ENCODE measurements at places on chromosomes 13 and 19.

GRCh38 chr13:53241891-53242348 is 213.3 kb downstream of the OLFM4 start:
- DNase-seq, result no peak

DNA sequence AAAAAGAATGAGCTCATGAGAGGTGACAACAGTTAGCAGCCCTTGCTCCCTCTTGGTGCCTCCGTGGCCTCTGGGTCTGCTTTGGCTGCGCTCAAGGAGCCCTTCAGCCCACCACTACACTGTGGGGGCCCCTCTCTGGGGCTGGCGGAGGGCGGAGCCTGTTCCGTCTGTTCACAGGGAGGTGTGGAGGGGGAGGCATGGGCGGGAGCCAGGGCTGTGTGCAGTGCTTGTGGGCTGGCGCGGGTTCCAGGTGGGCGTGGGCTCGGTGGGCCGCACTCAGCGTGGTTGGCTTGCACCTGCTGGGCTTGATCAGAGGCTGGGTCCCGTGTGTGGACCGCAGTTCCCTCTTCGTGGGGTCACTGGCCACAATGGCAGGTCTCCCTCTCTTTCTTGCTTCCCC is 953.4 kb upstream of the PRR20A start:
- no peak for DNase-seq

GRCh38 chr19:30637926-30638325 is 265.7 kb downstream of the ZNF536 start:
- no peak for DNase-seq

DNA sequence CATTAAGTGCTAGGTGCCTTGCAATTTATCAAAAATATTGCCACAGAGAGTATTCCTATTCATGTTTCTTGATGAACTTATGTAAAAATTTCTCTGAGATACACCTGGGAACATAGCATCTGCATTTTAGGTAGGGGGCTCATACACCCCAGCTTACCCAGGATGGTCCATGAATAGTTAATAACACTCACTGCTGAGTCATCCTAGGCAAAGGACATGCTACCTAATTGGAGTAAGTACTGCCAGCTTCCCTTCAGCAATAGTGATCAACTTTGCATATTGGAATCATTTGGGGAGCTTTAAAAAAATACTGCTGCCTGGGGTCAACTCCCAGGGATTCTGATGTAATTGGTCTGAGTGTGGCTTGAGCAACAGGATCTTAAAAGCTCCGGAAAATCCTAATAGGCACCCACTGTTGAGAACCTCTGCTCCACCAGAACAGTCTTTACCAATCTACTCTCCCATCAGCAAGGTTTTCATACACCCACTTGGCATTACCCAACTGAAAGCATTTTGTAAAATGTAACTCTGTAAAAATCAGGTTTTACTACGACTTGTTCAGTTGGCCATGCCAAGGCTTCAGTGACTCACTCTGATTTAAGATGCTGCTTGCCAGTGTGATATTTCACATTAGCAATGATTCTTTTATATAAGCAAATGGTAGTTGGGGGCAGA is 67.2 kb upstream of the FNDC3A start:
- peak; percentile 81 for DNase-seq

GRCh38 chr13:79442221-79442620 is 36.2 kb upstream of the RBM26 start:
- DNase-seq, result no peak

GRCh38 chr13:75740031-75740430 is 103.9 kb downstream of the LMO7 start:
- DNase-seq, result peak; percentile 46

DNA sequence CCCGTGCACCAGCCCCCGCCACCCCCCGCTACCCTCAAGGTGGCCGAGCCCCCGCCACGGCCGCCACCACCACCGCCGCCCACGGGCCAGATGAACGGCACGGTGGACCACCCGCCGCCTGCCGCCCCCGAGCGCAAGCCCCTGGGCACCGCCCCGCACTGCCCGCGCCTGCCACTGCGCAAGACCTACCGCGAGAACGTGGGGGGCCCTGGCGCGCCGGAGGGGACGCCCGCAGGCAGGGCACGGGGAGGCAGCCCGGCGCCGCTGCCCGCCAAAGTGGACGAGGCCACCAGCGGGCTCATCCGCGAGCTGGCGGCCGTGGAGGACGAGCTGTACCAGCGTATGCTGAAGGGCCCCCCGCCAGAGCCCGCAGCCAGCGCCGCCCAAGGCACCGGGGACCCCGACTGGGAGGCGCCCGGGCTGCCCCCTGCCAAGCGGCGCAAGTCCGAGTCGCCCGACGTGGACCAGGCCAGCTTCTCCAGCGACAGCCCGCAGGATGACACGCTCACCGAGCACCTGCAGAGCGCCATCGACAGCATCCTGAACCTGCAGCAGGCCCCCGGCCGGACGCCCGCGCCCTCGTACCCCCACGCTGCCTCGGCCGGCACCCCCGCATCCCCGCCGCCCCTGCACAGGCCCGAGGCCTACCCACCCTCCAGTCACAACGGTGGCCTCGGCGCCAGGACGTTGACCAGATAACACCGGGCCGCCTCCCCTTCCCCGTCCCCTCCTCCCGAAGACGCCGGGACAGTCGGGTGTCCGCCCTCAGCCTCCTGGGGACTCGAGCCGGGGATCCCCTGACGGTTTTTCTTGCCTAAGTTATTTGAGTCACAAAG is 11.3 kb upstream of the EHD2 start:
- no peak for DNase-seq

DNA sequence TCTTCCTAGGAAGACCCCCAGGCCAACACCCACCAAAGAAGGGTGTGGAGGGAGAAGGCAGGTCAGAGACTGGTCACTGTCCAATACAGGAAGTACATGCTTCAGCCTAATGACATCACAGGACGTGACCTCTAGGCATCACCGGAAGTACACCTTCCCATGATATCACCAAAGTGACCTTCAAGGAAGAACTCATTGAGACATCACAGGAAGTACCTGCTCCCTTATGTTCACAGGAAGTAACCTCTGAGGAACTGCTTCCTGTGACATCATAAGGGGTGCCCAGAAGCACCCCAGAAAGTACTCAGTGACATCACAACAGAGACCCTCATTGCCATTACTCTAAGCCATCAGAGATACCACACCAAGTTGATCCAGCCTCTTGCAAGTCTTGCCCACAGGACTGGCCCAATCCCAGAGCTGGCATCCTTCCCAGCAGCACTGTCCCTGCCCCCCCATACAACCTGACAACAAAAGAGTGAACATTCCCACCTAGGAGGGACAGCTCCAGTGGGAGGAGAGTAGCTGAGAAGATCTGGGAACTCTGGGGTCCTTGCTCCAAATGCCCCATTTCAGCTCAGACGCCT is 24.2 kb upstream of the NANOS2 start:
- DNase-seq, result no peak

DNA sequence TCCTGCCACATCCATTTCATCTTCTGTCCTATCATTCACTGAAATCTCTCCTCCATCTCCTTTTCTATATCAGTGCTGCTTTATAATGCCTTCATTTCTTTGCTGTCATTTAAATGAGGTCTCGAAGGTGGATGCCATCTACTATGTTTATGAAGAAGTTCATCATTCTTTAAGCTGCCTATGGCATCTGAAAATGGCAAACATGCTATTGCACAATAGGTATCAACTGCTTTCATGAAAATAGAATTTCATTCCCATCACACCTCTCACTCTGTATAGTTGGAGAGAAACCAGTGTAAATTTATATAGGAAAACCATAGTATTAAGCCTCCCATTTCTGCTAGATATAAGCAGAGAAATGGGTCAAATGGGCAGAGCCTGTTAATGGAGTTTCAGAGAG is 100.2 kb downstream of the FGF9 start:
- DNase-seq, result no peak

DNA sequence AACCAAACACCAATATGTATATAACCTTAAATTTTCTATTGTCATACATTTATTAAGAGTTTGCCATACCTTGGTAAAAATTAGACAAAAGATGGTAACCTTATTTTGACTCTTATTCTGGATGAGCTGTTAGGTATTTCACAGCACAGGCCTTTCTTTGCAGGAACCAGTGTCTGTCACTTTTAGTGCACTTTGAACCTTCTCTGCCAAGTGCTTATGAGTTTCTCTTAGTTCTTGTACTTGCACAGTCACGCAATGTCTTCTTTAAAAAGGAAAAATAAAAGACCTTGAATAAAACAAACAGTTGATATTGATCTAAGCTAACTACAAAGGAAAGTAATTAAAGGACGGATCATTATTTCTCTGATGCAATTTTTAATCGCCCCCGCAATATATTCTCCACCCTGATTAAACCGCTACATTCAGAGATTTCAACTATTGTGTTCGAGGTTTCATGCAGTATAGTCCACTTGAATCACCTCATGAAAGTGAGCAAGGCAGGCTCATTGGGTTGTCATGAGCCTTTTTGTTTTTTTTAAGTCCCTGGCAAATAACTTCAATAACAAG is 534.5 kb downstream of the KLF5 start:
- no peak for DNase-seq

GRCh38 chr19:47881757-47882156 is 4.4 kb downstream of the SULT2A1 start:
- DNase-seq, result no peak

GRCh38 chr13:93499991-93500390 is 273.4 kb downstream of the GPC6 start:
- DNase-seq, result no peak

DNA sequence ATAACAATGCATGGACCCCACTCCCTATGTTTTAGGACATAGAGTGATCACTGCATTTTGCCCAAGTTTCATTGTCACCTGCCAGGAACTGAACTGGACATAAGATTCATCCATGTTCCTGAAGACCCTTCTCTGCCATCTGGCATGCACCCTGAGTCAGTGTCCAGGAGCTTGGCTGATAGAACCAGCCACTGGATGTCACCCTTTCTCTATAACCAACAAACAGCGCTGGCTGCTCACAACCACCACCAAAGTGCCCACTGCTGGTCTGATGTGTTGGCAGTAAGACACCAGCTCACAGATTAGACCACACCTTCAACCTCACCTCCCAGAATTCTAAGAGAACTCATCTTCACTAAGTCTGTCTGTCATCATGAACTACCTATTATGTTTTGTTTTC is 333.4 kb downstream of the ITGBL1 start:
- peak; percentile 36 for DNase-seq

GRCh38 chr13:114059946-114060860 is 72.2 kb downstream of the RASA3 start:
- DNase-seq, result peak; percentile 62

- no peak for DNase-seq
Observed at GRCh38 chr13:36212789-36213188, 1.6 kb downstream of the SOHLH2 start.

GRCh38 chr19:10726268-10726667 is 8.4 kb downstream of the DNM2 start:
- no peak for DNase-seq

DNA sequence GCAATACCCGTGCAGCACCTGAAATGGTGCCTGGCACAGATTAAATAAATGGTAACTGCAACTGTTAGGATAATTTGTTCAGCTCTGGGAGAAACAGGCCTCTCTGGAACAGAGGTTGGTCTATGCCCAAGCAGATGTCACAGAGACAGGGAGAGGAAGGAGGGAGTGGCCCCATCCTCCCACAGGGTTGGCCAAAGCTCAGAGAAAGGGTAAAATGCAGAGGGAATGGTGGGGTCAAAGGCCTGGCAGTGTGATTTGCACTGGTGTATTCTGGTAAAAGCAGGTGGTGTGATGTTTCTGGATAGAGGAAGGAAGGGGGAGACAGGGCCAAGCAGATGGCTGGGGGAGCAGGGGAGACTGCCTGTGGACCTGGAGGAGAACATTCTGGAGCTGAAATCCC is 9.4 kb downstream of the ZSCAN22 start:
- no peak for DNase-seq

DNA sequence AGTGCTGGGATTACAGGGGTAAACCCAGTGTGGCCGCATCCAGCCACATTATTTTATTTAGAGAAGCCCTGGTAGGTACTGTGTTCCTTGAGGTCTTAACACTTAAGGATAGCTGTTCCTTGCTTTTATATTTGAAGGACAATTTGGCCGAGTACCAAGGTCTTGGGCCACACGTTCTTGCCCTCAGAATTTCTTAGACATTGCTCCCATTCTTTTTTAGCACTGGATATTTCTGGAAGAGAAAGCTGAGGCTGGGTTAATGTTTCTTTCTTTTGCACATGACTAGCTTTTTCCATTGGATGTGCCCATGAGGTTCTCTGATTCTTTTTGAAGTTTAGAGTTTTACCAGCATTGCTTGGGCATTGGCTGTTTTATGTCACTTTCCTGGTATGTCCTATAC is 5.5 kb upstream of the RNF113B start:
- DNase-seq, result no peak

DNA sequence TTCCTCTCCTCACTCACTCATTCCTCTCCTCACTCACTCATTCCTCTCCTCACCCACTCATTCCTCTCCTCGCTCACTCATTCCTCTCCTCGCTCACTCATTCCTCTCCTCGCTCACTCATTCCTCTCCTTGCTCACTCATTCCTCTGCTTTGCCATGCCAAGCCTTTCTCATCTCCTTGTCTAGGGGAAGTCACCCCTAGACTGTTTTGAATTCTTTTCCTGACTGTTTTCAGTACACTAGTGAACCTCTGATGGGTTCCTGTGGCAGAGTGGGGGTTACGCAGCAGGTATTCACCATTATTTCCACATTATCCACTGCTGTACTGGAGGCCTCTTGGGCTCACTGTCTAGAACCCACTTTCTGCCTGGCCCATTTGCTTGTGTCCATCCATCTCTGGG is 1.2 kb downstream of the CYP4F8 start:
- no peak for DNase-seq

- no peak for DNase-seq
Observed at GRCh38 chr19:47019431-47020041, at the start of gene NPAS1. Gene NPAS1 (plus strand): TSS chr19:47019837. CDS start chr19:47021048, 1,211 bp downstream.

DNA sequence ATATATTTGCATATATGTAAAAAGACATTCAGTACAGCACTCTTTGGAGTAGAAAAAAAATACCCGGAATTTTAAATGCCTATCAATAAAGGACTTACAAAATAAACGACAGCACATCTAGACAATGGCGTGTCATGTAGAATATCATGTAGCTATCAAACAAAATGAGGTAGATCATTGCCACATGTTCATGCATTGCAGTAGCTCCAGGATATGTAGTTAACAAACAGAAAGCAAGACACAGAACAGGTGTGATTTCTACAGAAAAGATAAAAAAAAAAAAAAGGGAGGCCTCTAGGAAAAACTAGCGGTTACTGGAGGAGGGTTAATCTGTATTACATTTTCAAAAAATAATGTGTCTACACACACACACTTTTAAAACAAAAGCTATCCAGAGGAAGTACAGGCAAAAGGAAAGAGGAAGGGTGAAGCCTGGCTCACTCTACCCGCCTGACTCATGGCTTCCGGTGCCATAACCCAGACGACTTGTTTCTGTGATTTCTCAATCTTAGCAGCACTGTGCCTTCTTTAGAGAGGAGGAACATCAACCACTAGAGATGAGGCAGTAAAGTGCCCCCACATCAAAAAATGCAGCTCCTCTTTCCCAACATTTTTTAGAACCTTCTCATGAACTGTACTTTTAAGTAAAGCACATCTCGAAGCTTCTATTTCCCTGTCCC is 6.9 kb downstream of the KCTD12 start:
- peak; percentile 83 for DNase-seq

All from fibroblast of gingiva (primary cell).